ENCODE measurements at places on chromosomes 7 and 10.

DNA sequence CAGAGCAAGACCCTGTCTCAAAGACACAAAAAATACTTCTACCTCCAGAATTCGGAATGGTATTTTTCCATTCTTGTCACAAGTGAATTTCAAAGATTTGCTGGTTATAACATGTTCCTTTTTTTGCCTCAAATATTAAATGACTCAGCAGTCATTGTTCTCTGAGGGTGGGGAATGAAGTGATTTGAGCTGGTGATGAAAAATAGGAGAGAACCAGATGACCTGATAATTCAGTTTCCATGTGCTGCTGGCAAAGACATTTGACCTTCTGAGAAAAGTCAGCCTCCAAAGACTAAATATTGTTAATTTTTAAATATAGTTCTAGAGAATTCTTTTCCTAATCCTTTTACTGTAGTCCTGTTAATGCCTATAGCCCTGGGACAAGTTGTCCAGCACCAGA is 78.9 kb downstream of the CACNB2 start:
- no peak for DNase-seq

GRCh38 chr7:2921653-2922347 is 77.7 kb upstream of the GNA12 start:
- DNase-seq, result no peak

DNA sequence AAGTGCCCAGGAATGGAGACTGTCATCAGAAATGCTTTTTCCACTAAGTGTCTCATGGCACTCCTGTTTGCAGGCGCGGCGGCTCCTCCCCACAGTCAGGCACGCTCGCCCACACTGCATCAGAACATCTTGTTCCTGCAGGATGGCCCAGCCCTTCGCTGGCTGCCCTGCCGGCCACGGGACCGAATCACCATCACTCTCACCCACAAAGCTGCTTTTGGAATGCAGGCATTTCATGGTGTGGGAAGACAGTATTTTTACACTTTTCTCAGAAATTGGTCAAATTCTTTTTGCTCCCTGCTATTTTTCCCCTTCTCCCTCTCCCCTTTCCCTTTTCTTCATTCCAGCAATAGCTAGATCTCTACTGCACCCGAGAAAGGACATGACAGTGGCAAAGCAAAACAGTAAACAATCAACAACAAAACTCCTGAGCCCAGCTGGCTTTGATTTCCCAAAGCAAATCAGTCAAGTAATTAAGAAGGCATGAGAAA is 176.1 kb upstream of the TNS3 start:
- no peak for DNase-seq

- no peak for DNase-seq
Observed at GRCh38 chr7:149529136-149529718, 31.6 kb upstream of the ZNF746 start.

DNA sequence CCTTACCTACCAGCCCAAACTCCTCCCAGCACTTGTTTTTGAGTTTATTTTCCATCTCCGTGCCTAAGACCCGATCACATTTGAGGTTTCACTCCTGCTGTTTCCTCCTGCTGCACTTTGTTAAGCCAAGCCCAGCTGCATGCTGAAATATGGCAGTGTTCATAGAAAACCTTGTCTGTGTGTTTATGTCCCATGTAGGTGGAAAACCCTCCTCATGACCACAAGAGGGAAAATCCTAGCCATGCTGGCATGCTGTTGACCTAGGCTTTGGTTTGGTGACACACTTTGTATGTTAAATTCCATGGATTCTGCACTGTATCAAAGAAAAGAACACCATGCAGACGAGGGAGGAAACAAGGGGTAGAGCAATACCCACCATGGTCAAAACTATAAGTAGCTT is 154.4 kb downstream of the CUBN start:
- no peak for DNase-seq

DNA sequence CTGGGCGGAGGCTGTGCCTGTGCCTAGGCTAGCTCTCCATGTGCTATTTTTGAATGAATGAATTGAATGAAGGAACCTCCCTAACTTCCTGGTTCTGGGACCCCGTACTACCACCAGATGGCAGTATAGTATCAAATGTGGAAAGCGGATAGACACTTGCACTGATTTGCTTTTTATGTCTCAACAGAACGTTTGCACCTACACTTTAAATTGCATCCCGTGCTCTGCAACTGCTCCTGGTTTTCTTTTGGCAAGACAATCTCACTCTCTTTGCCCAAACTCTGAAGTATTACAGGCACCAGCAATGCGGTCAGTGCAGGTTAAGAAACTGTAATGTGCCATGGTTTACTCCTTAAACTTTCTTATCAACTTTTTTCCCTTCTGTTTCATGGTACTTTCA is 6.5 kb downstream of the FZD8 start:
- no peak for DNase-seq

GRCh38 chr10:96229568-96230030 is 41.8 kb downstream of the BLNK start:
- peak; percentile 37 for DNase-seq

Measured in stimulated activated CD8-positive, alpha-beta memory T cell treated with anti-CD3 and anti-CD28 coated beads, Interleukin-7, amount 100 ng/mL, for 1 hour (primary cell).